ENCODE measurements at places on chromosomes 6 and 20.

DNA sequence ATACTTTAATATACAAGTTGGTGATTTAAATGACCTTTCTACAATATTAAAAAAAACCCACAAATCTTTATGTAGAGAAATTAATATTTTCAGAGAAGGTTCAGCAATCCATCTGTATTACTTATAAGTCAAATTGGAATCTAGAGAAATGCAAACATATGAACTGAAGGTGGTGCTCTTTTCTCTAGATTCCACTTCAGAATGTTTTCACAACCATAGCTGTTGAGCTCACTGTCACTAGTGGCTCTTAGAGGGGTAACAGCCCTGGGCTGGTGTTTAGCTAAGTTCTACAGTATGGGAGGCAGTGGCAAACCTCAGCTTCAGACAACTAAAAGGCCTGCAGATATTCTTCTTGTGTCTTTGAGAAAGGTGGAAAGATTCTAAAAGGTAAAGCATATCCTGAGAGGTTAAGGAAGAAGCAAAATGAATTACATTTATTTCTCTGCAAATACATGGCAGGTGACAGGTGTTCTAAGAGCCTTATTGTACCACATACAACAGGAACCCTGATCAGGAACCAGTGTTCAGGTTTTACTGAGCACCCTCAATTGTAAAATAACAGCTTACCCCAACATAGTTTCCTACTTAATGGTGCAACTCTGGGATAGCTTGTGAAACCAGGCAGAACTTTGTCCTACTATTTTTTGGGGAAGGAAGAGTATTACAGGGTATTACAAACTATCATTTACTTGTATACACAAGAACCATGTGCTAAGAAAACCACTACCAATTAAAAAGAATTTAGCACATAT is 56.6 kb upstream of the SAMHD1 start:
- DNase-seq, result no peak

DNA sequence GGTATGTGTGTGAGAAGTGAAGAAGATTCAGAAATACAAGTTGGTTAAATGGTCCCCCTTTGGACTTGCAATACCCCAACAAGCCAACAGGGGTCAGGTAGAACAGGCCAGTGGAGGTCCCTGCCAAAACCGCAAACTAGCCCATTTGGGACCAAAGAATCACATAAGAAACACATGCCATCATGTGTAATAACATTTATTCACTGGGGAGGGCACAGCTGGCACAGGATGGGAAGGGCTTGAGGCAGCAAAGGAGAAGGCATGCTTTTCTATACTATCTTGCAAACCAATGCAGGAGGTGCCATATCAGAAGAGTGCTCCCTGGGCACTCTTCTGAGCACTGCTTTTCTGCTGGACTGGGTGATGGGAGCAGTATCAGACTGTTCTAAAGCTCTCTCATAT is 116.1 kb upstream of the TRAF3IP2 start:
- peak; percentile 28 for DNase-seq

- DNase-seq, result peak; percentile 51
Observed at GRCh38 chr20:4108495-4109306, 93.3 kb upstream of the RNF24 start.

DNA sequence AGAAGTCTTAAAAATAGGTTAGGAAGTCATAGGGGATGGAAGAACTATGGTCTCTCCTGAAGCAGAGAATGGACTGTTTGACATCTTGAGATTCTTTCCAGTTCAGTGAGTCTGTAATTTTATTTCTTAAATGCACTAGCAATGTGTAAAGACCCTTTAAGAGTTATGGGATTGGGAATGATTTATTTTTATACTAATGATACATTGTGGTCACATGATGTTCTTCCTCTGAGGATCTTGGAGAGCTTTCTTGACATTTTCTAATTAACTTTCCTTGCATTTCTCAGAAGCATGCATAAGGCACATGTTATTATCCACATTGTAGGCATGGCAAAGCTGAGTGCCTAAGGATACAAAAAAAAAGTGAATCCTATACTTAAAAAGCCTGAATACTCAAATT is 507.6 kb upstream of the NRSN1 start:
- no peak for DNase-seq

- DNase-seq, result no peak
Observed at GRCh38 chr6:37624606-37625574, 72.8 kb downstream of the MDGA1 start.

All from stimulated activated CD4-positive, alpha-beta T cell treated with anti-CD3 and anti-CD28 coated beads, Interleukin-1b, Interleukin-23, amount 100 ng/mL, for 24 hours (primary cell).